ENCODE measurements at places on chromosomes 2 and 18. TPM values are rescaled to one million over a fixed set of nuclear protein-coding genes. Genes with fewer than 3 reads are reported as not detected.

The ABCG5 gene
- total RNA-seq, result not detected

The INPP5D gene
- 128 TPM for total RNA-seq

The ZEB2 gene
- total RNA-seq, result 9.2 TPM

The MC5R gene
- total RNA-seq, result 0.15 TPM

The CPO gene
- total RNA-seq, result not detected

The MARCHF7 gene
- 89.7 TPM for total RNA-seq

The IL37 gene
- total RNA-seq, result 0.39 TPM

All from T-helper 1 cell treated with Interleukin-12 subunit alpha and Interleukin-12 subunit beta and Interleukin-4 antibody, amounts not matched to agents 30 ng/mL and 1 ng/mL, for 36 hours (primary cell).